ENCODE measurements at places on chromosomes 4 and X.

DNA sequence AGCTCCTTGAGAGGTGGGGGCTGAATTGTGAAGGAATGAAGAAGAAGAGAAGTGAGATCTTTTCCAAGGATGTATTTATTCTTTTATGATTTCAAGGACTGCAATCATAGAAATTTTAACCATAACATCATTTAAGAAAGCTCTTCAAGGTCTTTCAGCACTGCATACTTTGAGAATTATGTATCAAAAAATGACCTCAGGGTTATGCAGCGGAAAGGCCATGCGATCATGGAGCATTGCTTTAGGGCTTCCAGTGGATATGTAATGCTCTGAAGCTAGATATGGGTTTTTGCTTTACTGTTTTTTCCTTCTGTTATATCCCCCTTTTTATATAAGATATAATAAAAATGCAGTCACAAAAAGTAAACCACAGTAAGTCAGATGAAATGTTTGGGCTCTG is 38.7 kb downstream of the SGMS2 start:
- no peak for DNase-seq

DNA sequence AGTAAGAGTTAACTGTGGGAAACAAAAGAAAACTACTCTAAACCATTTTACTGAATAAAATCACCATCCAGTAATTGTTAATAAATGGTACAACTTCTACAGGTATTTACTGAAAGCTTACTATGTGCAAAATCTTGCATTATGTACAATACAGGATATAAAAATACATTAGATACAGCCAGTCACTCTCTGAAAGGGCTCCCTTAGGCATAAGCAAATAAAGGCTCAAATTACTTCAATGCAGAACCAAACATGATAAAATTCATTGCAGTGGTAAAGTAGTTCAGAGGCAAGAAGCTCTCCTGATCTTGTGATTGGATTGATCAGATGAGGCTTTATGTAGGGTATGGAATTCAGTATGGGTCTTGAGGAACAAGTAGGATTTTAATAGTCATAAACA is 100.2 kb downstream of the KLHL13 start:
- DNase-seq, result no peak

- no peak for DNase-seq
These were observed 669.2 kb upstream of the AADAT start for GRCh38 chr4:170758988-170759387.

DNA sequence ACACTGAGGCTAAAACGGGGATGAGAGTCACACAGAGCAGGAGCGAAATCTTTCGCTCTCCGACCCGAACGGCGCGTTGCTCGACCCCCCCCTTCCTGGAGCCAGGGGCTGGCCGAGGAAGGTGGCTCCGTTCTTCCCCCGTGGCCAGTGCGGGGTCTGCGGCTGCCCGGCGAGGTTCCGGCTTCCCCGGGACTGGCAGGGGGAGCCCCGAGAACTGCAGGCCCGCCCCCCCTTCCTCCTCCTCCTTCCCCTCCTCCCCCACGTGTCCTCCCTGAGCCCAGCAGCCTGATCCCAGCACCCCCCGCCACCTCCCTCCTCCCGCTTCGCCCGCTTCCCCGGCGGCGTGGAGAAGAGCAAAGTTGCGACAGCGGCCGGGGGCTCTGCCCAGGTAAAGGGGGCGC is 2.4 kb upstream of the BCORL1 start:
- DNase-seq, result no peak

GRCh38 chrX:18725310-18725943 is 18.0 kb downstream of the PPEF1 start:
- no peak for DNase-seq
